ENCODE measurements at places on chromosomes 6 and 20.

DNA sequence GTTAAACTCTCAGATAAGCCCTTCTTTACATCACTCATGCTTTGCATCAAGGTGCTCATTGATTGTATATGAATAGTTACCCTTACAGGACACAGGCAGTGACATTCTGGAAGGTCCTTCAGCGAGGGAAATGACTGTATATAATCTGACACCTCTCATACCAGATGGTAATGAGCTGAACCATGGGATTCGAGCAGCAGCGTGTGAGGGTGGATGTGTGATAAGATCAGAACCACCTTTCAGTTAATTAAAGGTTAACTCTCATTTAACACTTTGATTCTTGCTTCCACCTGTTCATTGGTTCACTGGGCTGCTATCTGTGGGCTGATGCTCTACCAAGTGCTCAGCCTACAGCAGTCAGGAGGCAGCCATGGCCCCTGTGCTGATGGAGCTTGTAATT lies 24.2 kb downstream of the NEDD9 start:
- DNase-seq, result no peak

GRCh38 chr20:2210646-2211552 lies 84.9 kb upstream of the TGM3 start:
- no peak for DNase-seq

GRCh38 chr20:47306095-47306494 lies 50.4 kb downstream of the ZMYND8 start:
- DNase-seq, result no peak

DNA sequence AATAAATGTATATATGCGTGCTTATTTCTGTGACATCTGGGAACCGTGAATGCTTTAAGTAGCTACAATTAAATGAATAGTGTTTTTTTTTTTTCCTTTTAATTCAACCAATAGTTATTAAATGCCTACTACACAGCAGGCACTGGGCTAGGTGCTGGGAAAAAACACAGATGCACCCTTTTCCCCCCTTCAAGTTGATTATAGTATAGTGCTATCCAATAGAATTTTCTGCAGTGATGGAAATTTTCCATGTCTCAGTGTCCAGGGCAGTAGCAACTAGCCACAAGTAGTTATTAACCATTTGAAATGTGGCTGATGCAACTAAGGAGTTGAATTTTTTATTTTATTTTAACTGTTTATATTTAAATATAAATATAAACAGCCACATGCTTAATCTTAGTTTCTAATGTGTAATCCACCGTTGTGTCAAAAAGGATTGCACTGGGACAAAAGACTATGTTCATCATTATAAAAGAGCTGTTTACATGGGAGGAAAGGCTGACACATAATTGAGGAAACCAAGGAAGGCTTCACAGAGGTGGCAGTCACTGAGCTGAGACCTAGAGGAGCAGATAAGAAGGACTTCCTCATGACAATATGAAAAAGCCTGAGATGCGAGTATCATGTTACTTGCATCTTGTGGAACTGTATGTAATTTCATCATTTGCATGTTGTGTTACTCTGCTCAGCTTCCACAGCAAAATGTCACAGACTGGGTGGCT lies 261.2 kb upstream of the PLCB4 start:
- no peak for DNase-seq

DNA sequence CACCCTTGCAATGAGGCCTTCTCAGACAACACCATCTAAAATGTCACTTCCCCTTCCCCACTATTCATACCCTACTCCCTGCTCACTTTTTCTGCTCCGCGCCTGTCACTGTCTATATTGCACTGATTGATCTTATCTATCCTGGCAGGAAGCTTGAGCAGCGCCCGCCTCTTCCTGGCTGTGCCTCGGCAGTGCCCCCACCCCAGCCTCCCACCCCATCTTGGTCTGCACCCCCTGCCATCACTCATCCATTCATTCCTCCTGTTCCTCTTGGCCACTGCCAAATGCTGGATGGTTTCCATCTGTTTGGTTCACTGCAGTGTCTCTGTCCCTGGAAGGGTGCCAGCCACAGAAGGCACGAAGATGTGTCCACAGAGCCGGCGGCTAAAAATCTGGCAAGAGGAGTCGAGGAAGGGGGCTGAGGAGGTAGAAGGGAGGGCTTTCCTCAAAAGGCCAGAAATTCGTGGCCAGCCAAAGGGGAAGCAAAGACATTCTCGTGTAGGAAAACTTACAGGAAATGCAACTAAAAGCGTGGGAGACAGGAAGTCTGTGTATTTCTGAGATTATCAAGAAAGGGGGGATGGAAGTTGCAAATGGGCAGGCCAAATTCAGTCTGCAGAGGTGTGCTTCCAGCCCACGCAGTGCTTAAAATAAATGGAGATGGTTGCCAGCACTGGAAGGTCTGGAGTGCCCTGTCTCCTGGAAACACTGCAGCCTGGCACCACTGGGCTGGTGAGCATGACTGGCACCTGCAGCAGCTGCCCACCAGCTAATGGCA lies 27.6 kb downstream of the SYNJ2 start:
- no peak for DNase-seq

- no peak for DNase-seq
Observed at GRCh38 chr6:49416195-49416594, 46.9 kb downstream of the MMUT start.
